Activated T-helper 1 cell treated with anti-CD3 and anti-CD28 coated beads, Interleukin-2, amount 50 U/mL, for 16 hours (primary cell): ENCODE measurements at places on chromosomes 6 and 20.

GRCh38 chr6:41599852-41600445 lies 38.3 kb upstream of the MDFI start:
- no peak for DNase-seq

DNA sequence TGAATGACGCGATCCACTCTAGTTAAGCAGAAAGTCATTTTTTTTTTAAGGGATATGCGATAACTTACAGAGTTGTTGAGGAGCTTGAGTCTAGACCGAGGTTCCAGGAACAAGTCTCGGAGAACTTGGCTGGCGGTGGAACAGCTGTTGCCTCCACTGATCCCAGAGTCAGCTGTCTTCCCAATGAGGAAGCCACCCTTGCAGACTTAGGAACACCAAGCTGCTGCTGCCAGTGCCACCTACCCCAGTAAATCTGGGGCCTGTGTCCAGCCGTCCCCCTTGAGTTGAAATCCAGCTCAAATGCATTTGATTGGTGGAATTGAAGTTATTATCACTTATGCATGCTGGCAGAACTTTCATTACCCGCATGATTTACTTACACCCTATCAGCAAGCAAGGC lies 6.7 kb downstream of the PFDN4 start:
- DNase-seq: no peak

DNA sequence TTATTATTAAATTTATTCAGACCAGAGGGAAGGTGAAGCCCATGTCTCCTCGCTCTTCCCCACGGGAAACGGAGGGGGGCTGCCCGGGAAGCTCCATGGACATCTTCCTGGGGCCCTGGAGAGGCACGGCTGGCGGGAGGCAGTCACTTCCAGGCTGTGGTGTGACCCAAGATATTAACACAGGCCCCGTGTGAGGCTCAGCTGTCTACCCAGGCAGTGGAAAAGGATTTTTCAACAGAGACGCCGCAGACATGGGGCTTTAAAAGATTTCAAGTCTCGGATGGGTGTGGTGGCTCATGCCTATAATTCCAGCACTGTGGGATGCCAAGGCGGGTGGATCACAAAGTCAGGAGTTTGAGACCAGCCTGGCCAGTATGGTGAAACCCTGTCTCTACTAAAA lies 117.9 kb downstream of the ERMARD start:
- DNase-seq: no peak

DNA sequence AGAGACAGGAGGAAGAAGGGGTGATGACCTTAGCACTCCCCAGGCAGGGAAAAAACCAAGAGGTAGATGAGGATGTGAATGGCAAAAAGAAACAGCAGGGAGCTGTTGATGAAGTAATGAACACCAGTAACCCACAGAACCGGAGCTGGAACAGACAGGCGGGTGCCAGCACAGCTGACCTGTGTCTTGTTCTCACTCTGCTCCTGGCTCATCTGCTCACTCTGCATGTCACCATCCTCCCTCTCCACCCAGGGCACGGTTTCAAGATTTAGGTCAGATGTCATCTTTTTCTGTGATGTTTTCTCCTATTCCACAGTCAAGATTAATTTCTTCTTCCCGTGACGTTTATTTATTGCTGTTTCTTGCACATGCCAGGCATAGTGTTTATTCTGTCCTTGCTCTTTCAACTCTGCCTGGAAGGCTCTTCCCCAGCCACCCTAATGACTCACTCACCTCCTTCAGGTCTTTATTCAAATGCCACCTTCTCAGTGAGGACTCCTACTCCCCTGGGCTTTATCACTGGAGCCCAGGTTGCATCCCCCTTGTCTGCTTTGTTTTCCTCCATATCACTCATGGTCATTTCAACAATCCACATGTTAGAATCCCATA lies 164.5 kb upstream of the HDAC2 start:
- DNase-seq: no peak

DNA sequence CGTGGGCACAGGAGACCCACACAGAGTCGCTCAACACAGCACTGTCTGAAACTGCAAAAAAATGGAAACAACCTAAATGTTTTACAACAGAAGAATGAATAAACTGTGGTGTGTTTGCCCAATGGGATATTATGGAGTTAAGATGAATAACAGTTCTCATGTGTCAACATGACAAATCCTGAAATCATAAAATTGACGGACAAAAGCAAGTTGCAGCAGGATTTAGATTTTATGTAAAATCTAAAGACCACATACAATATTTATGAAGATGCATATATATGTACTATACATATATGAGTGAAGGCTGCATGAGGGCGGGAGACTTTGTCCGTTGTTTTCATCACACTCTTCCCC lies 79.7 kb downstream of the GRM4 start:
- DNase-seq: no peak
